ENCODE measurements at places on chromosomes 12 and 14. TPM values are rescaled to one million over a fixed set of nuclear protein-coding genes. Genes with fewer than 3 reads are reported as not detected.

The EPYC gene
- not detected for total RNA-seq

DNA sequence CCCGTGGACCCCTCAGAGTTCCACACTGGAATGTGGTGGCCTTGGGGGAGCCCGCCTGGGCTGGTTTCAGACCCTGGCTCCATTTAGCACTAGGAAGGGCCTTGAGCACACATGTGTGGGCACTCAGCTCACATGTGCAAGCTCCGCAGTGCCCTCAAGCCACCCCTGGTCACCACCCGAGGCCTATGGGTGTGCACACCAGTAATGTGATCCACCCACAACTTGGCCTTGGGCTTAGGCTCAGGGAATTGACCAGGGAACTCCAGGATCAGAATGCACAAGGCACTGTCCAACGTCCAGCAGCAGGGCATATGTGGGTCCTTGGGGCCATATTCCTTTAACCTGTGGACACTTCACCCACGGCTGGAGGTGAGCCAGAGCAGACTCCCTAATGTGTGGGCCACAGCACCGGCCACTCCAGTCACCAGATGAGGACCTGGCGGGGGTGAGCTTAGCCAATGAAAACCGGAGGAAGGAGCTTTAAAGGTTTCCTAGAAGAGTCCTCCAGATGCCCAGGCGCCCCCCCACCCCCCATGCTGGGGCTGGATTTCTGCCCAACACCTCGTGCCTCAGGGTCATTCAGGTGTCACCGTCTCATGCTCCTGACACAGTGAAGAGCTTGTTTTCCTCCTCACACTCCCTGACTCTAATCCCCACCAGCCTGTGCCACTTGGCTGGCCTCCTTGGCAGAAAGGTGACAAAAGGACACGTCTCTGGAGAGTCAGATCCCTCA, 209.2 kb downstream of the ZFP36L1 start:
- DNase-seq, result no peak

GRCh38 chr14:67397536-67397935, 14.4 kb downstream of the PLEK2 start:
- DNase-seq, result no peak

DNA sequence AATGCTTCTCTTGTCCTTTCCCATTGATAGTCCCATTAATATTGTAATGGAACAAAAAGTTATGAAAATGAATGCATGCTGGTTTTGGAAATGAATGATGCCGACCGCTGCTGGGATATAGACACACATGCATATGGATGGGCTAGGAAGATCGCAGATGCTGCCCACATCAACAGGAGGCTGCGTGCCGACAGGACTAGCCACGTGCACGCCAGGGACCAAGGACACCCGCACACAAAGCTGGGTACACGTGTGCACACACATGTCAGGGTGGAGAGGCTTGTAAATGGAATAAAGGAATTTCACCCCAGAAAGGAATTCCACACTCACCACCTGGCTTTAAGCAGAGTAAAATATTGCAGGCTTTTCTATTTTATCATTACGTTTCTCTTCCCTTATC, 153.8 kb upstream of the VASH1 start:
- DNase-seq, result no peak

- no peak for DNase-seq
Measured at GRCh38 chr14:74563233-74563585, 48.8 kb downstream of the LTBP2 start.

DNA sequence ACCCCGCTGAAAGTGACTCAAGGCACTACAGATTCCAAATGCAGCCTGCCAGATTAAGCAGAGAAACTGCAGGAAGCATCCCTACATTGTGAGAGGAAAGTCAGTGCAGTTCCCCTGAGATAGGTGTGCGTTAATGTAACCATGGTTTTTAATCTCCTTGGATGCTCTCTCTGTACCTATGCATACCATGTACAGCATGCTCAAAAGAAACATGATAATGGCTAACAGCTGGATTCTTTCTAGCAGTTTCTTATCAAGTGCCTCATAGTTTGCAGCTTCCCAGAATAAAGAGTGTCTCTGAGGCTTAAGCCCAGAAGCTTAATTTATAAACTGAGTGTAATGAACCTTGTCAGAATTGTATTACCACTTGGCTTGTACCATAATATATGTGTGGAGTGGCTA, 17.1 kb upstream of the MDM1 start:
- no peak for DNase-seq

GRCh38 chr14:74018174-74018585, 908 bp downstream of the ENTPD5 start:
- peak; percentile 17 for DNase-seq

GRCh38 chr12:127025545-127025944, 1241.4 kb upstream of the TMEM132C start:
- no peak for DNase-seq

DNA sequence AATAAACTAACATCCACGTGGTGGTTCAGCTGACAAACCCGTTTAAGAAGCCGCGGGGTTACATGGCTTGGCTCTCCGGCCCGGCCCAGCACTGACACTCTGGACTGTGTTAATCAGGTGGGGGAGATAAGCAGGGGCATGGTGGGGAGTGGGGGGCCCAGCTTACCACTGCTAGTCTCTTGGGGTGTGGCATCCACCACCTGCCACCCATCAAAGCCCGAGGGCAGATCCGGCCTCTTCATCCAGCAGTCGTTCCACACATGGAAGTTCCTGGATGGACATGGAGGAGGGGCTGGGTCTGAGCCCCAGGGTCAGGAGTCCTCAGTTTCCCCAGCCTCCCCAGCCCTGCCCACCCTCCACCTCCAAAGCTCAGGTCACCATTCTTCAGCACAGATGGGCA, 4.9 kb downstream of the TGM1 start:
- DNase-seq, result no peak

The TRMT5 gene
- 17.1 TPM for total RNA-seq

DNA sequence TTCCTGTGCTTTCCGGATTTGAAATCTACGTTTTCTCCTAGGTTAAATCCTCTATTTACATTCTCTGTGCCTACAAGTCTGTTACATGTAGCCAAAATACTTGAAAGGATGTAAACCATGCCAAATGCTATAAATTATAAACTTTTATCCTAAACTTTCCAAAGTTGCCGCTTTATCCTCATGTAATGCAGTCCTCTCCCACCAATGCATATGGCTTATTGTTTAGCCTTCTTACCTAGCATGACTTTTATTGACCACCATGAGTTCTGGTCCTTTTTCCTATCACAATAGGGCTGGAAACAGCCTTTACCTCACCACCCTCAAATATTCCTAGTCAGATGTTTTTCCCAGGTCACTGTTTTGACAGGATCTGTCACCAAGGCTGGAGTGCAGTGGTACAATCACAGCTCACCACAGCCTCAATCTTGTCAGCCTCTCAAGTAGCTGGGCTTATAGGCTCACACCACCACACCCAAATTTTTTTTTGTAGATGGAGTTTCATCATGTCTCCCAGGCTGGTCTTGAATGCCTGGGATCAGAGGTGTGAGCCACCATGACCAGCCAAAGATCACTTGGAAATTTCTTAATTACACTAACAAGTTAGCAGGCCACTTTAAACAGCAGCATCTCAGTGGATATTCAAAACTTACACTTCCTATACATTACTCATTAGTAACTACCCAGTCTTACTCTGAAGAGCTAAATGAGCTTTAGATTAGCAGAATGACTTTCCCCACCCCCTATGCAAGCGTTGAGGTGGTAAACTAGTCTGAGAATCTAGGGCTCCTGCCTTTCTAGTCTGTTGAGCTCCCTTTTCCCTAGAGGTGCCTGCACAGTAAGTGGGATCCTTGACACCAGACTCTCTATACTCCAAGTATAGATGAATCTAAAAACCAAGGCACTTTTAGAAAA, 4.1 kb downstream of the TUBA1B start:
- DNase-seq, result no peak
